Melanocyte of skin (primary cell): ENCODE measurements at places on chromosomes 13 and 19. TPM values are rescaled to one million over a fixed set of nuclear protein-coding genes. Genes with fewer than 3 reads are reported as not detected.

The ZNF534 gene
- total RNA-seq = not detected in 2 replicates

The PEG3 gene
- total RNA-seq = under 0.01 and 0.77 TPM in 2 replicates

The KCNC3 gene
- under 0.01 TPM in 2 replicates for total RNA-seq

The CCL25 gene
- total RNA-seq = not detected in 2 replicates

The ZNF610 gene
- 2.0 and 2.6 TPM in 2 replicates for total RNA-seq

The MBD3L2 gene
- not detected in 2 replicates for total RNA-seq

The FFAR3 gene
- not detected in 2 replicates for total RNA-seq

The ZNF91 gene
- total RNA-seq = 13.1 and 34.2 TPM in 2 replicates

The FXYD3 gene
- total RNA-seq = 1.0 and 12.0 TPM in 2 replicates

The KLK2 gene
- not detected in 2 replicates for total RNA-seq

The RNF225 gene
- not detected in 2 replicates for total RNA-seq

The SIGLEC9 gene
- not detected in 2 replicates for total RNA-seq

The FREM2 gene
- 0.34 and 1.5 TPM in 2 replicates for total RNA-seq

The RUBCNL gene
- total RNA-seq = under 0.01 TPM in 1 of 2 replicates, not detected in the other

The GNG8 gene
- total RNA-seq = not detected in 2 replicates

The TMPRSS9 gene
- not detected in 2 replicates for total RNA-seq

The SMIM44 gene
- not detected in 2 replicates for total RNA-seq

The PDCD5 gene
- total RNA-seq = 93.6 and 119 TPM in 2 replicates

The CYP2S1 gene
- total RNA-seq = 0.62 and 1.00 TPM in 2 replicates

The CD70 gene
- total RNA-seq = 0.31 TPM in 1 of 2 replicates, not detected in the other

The MEIS3 gene
- 8.9 and 11.0 TPM in 2 replicates for total RNA-seq

The SIPA1L3 gene
- total RNA-seq = 10.7 and 13.1 TPM in 2 replicates
